Erythroblast (primary cell): ENCODE measurements at places on chromosomes 4 and X.

GRCh38 chrX:105375816-105376215 is 155.3 kb upstream of the TEX13A start:
- DNase-seq: no peak

GRCh38 chr4:83974111-83974780 is 438.3 kb downstream of the GPAT3 start:
- DNase-seq: no peak

DNA sequence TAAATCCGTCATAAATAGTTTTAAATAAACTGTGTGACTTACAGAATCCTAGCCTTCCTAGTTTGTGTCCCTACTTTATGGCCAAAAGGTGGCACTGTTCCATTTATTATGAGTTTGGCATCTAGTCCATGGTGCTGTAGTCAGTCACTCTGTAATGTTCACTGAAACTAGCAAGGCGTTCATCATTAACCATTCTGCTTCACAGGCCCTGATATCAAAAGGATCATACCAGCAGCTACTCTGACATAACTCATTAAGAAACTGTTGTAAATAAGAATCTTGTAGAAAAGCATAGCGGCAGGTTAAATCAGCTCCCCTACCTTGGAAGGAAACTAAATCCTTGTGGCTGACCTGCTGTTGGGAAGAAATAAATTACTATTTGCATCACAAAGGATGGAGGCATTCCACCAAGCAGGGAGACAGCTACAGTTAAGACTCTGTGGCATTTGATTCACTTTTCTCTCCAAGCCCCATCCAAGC is 919.6 kb upstream of the DIAPH2 start:
- peak; percentile 47 for DNase-seq

DNA sequence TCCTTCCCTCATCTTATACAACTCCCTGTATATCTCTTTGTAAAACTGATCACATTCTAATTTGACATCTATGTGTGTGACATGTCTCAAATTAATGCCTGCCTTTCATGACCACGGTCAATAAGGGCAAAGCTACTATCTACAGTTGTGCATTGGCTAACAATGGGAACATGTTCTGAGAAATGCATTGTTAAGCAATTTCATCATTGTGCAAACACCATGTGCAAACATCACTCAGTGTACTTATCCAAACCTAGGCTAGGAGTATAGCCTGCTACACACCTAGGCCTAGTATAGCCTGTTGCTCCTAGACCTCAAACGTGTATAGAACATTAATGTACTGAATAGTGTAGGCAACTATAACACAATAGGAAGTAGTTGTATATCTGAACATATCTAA is 95.0 kb downstream of the BANK1 start:
- no peak for DNase-seq

- DNase-seq: no peak
These were observed 19.3 kb downstream of the NOA1 start for GRCh38 chr4:56958111-56958517.

- DNase-seq: no peak
These were observed 41.8 kb downstream of the GASK1B start for GRCh38 chr4:158131027-158131426.
